Non-pigmented ciliary epithelial cell (primary cell): ENCODE measurements at places on chromosomes 12 and 14.

- DNase-seq: no peak
Observed at GRCh38 chr12:115201966-115202365, 518.0 kb upstream of the TBX3 start.

GRCh38 chr12:86139671-86140070 lies 116.5 kb downstream of the MGAT4C start:
- no peak for DNase-seq

DNA sequence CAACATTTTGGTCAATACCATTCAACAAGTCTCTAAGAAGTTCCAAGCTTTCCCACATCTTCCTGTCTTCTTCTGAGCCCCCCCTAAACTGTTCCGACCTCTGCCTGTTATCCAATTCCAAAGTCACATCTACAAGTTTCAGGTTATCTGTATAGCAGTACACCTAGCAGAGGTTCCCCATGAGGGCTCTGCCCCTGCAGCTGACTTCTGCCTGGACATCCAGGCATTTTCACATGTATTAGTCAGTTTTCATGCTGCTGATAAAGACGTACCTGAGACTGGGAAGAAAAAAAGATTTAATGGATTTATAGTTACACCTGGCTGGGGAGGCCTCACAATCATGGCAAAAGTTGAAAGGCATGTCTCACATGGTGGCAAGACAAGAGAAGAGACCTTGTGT lies 10.2 kb upstream of the PLA2G1B start:
- DNase-seq: no peak

GRCh38 chr12:48774516-48774915 lies 14.4 kb downstream of the ADCY6 start:
- no peak for DNase-seq

- DNase-seq: no peak
Observed at GRCh38 chr14:54470701-54471100, 18.1 kb downstream of the GMFB start.

- no peak for DNase-seq
Observed at GRCh38 chr14:67137744-67138371, 51.4 kb upstream of the GARIN2 start.

DNA sequence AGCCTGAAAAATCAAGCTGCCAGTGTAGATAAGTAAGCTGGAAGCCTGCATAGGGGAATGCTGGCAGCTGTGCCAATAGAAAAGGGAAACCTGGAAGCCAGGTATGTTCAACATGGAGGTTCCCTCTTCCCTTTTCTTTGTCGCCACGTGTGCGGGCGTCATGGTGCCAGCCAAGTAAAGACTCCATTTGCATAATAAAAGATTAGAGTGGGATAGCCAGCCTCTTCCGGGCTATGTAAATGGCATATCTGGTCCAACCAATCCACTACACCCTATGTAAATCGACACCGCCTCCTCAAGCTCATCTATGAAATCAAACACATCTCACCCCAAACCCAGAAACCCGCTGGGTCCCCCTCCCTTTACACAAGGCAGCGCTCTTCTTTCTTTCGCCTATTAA lies 5.6 kb upstream of the ADGRD1 start:
- no peak for DNase-seq

DNA sequence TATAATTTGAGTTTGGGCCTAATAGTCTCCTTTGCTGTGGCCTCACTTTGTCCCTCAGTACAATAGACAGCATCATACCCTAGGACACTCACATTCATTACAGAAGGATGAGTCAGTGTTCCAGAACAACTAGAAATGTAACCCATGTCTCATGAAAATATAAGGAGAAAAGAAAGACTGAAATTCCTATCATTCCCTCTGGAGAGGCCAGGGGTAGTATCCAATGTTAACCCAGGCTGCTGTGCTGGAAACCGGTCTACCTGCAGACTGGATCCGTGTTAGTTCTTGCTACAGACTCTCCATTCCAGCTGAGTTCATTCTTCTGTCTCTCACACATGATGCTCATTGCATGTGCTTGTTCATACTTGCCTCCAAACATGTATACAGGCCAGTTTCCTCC lies 75.8 kb upstream of the HOXC13 start:
- no peak for DNase-seq

DNA sequence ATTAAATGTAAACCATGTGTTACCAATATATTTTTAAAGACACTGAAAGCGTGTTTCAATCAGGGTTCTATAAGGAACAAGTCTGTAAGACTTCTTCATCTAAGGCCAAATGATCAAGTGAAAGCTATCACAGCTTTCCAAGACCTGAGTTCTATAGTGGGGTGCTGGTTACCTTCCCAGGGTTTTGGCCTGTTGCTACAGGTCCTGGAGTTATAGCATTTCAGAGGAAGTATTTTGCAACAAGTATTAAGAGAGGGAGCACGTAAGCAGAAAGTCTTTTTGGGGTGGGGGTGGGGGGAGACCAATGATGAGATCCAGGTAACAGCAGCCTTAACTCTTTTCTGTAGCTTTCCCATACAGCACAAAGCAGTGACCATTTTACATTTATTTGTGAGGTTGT lies 43.8 kb downstream of the FOXN3 start:
- no peak for DNase-seq

GRCh38 chr12:40738856-40739255 lies 46.6 kb downstream of the CNTN1 start:
- no peak for DNase-seq

DNA sequence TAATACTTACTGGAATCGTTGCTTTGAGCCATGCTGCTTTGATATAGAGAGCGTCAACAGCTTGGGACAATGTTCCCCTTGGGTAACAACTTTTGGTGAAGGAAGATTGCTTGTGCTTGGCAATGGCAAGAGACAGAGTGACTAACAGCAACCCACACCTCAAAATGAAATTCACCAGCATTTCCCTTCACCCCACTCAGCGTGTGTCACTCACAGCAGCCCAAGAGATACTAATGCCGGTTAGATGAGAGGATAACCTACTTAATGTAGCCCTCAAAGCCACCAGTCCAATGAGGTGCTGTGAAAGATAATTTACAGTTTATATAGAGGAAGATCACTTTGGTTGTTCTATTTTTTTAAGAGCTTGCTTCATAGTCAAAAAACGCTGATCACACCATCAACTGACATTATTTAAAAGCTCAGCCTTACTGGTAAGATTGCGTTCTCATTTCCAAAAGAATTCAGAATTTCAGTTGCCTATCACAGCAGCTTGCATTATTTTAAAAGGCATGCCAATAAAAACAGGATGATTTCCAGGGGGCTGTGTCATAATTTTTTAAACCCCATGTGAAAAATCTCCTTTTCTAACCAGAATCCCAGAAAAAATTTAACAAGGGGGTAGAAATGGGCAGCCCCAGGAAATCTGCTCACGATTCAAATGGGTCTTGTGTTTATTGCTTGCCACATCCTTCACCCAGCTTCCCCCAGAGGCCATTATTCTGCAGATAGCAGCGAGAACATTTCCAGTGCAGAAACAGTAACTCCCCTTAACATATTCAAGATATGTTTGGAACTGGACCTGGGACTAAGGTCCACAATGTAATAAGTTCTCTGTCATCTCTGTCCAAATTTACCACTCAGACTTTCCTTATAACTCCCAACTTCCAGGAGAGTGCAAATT lies at the start of gene IL26:
Gene IL26 (minus strand): TSS at position 235 of the 901 bp plus-strand sequence. CDS start 54 bp downstream, at position 181.
- DNase-seq: no peak

DNA sequence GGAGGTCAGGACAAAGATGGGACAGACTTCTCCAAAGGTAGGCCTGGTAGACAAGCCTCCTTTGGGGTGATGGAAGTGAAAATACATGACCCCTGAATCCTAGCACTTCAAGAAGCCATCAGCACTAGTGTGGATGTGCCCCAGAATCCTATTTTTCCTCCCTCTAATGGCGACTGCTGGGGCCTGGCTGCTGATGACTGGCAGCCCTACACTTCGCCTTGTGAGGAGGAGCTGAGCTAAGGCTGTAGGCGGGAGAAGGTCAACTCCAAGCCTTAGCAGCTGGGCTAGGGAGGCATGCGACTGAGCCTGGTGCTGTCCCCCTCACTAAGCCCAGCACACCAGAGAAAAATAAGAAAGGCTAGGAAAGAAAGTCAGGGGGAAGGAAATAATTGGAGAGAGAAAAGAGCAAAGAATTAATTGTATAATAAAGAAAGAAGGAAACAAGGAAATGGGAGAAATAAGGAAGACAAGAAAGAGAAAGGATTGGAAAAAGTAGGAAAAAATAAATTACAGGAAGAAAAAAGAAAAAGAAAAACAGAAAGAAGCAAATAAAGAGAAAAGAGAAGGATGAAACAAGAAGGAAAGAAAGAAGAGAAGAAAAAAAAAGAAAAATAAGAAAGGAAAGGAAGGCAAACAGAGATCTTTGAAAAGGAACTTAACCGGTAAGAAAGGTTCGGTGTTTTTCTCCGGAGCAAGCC lies 4.7 kb upstream of the HOXC10 start:
- no peak for DNase-seq

GRCh38 chr12:21483531-21483930 lies 17.9 kb downstream of the RECQL start:
- no peak for DNase-seq
